ENCODE measurements at places on chromosomes 2 and 18. TPM values are rescaled to one million over a fixed set of nuclear protein-coding genes. Genes with fewer than 3 reads are reported as not detected.

The ABCA12 gene
- total RNA-seq, result 17.2 TPM

The MYO3B gene
- 0.49 TPM for total RNA-seq

The SNTG2 gene
- total RNA-seq, result 11.8 TPM

The TMEM169 gene
- not detected for total RNA-seq

The NGEF gene
- total RNA-seq, result 4.9 TPM

The TUBA4B gene
- total RNA-seq, result not detected

The ALPI gene
- not detected for total RNA-seq

The TANC1 gene
- 61.9 TPM for total RNA-seq

The UNC80 gene
- total RNA-seq, result 0.25 TPM

The MOGAT1 gene
- not detected for total RNA-seq

The KCNS3 gene
- 20.1 TPM for total RNA-seq

The UGT1A5 gene
- 1.2 TPM for total RNA-seq

The ABHD1 gene
- not detected for total RNA-seq

The GKN1 gene
- total RNA-seq, result not detected

The CD8B gene
- total RNA-seq, result 10.6 TPM

The MC5R gene
- total RNA-seq, result 0.74 TPM

The MRO gene
- not detected for total RNA-seq

The SIX3 gene
- total RNA-seq, result not detected

The ZRANB3 gene
- 1.5 TPM for total RNA-seq

The TMEM182 gene
- 2.2 TPM for total RNA-seq

The FABP1 gene
- not detected for total RNA-seq

The CMPK2 gene
- total RNA-seq, result 5.6 TPM

The PUM2 gene
- total RNA-seq, result 76.6 TPM

The VIL1 gene
- total RNA-seq, result not detected

The RGPD4 gene
- not detected for total RNA-seq

The EMX1 gene
- total RNA-seq, result not detected

The CAPN14 gene
- total RNA-seq, result 4.7 TPM

The GPC1 gene
- total RNA-seq, result 73.2 TPM

The HOXD12 gene
- 1.7 TPM for total RNA-seq

The MALL gene
- total RNA-seq, result 56.7 TPM

The UGT1A6 gene
- 14.0 TPM for total RNA-seq

The FAM110C gene
- total RNA-seq, result 27.3 TPM

The GAL3ST2 gene
- total RNA-seq, result 0.98 TPM

The BZW1 gene
- total RNA-seq, result 128 TPM

The PXDN gene
- total RNA-seq, result 33.6 TPM
